SK-N-SH (cell line): ENCODE measurements at places on chromosomes 12 and 14. TPM values are rescaled to one million over a fixed set of nuclear protein-coding genes. Genes with fewer than 3 reads are reported as not detected.

The A2ML1 gene
- polyA plus RNA-seq = not detected in 2 replicates

The EFS gene
- polyA plus RNA-seq = 2.6 and 4.4 TPM in 2 replicates

The TAS2R19 gene
- 0.15 and 0.47 TPM in 2 replicates for polyA plus RNA-seq

The KRAS gene
- 8.0 and 9.4 TPM in 2 replicates for polyA plus RNA-seq

The HAL gene
- polyA plus RNA-seq = 0.08 and 0.10 TPM in 2 replicates

GRCh38 chr14:58746261-58746660, 108.5 kb downstream of the DACT1 start:
- DNase-seq = no peak

GRCh38 chr12:64895526-64895925, 71.1 kb downstream of the TBC1D30 start:
- no peak for DNase-seq
